ENCODE measurements at places on chromosomes 4 and X.

DNA sequence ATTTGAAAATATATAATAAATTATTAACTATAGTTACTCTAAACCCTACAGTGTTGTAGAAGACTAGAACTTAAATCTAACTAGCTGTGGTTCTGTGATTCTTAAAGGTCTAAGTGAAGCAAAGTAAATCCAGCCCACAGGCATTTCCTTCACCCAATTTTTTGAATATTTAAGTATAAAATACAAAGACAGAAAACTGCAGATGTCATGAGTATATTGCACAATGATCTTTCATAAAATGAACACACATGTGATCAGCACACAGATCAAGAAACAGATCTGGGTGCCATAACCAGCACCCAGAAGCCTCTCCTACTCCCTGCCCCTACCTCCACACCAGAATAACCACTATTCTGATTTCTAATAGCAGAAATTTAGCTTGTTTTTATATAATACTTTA, 82.9 kb downstream of the CAMK2D start:
- DNase-seq: no peak

DNA sequence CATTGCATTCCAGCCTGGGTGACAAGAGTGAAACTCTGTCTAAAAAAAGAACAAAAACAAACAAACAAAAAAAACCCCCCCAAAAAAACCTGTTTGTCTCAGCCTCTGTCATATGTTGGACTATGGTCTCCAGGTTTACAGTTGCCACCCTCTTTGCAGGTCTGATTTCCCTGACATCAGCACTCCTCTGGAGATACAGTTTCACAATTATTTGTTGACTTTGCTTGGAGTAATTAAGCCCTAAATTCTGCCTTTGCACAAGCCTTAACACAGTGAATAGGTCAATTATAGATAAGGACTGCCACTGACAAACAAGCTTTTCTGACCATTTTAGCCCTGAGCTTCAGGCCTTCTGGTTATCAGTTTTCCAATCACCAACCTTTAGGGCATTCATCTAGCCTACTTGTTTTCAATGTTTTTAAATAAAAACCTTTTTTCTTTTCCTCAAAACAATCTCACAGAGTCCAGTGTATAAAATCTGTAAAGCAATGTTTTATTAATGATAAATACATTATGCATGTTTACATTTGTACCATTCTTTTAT, 20.4 kb upstream of the MAPK10 start:
- no peak for DNase-seq

DNA sequence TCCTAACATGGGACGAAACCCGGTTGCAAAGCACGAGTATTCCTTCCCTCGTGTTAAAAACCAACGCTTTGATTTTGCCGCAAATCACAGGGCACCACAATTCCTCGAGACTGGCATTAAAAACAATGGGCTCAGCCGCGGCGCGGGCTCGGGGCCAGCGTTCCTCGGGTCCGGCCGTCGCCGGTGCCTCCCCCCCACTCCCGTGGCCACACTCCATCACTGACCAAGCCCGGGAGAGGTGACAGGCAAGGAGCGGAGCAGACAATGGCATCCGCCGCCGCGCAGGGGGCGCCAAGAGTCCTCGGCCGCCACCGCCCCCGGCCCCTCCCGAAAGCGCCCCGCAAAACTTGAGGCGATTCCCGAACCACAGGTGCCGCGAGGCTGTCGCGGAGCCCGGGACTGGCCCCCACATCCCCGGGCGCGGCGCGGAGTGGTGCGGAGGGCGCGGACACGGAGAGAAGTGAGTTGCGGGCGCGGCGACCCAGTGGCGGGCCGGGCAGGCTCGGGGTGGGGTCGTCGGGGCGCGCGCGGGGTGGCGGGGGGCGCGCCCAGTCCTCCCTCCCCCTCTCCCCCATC, 445 bp downstream of the AP1S2 start:
- DNase-seq: no peak

- no peak for DNase-seq
These were observed 965.9 kb downstream of the FSTL5 start for GRCh38 chr4:161197912-161198311.

All from brain microvascular endothelial cell (primary cell).